ENCODE measurements at places on chromosomes 7 and 10.

GRCh38 chr10:79547973-79548372 lies 12.2 kb downstream of the SFTPA2 start:
- DNase-seq: no peak

GRCh38 chr7:36021367-36021766 lies 131.7 kb upstream of the EEPD1 start:
- DNase-seq: no peak

GRCh38 chr10:7610026-7610425 lies 56.7 kb downstream of the ITIH5 start:
- no peak for DNase-seq

GRCh38 chr10:79933961-79934360 lies 14.9 kb downstream of the SFTPD start:
- DNase-seq: no peak

DNA sequence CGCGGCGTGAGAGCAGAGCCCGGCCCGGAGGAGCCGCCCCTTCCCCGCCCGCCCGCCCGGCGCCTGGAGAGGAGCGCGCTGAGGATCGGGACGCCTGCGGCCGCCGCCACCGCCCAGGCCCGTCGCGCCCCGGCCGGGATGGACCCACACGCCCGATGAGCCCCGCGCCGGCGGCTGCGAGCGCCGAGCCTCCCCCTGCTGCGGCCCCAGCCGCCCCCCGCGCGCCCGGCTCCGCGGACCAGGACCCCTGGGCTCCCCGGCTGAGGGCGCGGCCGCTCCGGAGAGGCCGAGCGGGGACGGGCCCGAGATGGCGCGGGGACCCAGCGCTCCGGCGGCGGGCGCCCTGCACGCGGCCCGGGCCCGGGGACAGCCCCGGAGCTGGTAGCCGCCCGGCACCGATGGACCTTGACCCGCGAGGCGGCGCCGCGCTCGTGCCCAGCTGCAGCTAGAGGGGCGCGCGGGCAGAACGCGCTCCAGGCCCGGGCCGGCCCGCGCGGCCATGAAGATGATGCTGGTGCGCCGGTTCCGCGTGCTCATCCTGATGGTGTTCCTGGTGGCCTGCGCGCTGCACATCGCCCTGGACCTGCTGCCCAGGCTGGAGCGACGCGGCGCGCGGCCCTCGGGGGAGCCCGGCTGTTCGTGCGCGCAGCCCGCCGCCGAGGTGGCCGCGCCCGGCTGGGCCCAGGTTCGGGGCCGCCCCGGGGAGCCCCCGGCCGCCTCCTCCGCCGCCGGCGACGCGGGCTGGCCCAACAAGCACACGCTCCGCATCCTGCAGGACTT lies 520 bp downstream of the FAM20C start:
- no peak for DNase-seq

GRCh38 chr7:100211342-100211780 lies 8.4 kb upstream of the PVRIG start:
- no peak for DNase-seq

GRCh38 chr7:50382455-50382854 lies 67.7 kb downstream of the FIGNL1 start:
- DNase-seq: no peak

GRCh38 chr10:52491246-52491995 lies 177.3 kb downstream of the DKK1 start:
- no peak for DNase-seq

DNA sequence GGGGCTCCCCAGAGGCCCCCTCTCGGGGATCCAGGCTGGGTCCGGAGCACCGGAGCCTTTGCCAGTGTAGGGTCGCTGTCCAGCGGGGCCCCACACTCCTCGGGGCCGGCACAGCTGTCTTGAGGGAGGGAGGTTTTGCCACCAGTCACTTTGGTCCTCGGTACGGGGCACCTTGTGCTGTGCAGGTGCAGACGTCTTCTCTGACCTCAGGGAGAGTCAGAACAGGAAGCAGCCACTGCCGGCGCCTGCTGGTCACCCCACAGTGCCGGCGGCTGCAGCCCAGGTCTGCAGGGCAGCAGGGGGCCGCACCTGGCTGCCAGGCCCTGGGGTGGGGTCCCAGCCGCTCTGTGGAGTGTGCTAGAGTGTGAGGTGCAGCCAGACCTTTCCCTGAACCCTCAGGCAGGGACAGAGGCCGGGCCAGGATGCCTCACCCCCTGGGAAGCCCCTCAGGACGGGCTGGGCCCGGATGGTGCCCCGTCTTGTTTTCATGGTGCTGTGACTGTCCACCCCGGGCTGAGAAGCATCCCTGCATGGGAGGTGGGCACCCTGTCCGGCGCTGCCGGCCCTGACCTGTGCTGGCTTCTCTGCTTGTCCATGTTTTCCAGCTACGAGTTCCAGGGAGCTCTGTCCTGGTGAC lies 8.2 kb downstream of the MAFK start:
- DNase-seq: no peak

GRCh38 chr7:118583641-118584040 lies 359.1 kb downstream of the ANKRD7 start:
- DNase-seq: no peak

DNA sequence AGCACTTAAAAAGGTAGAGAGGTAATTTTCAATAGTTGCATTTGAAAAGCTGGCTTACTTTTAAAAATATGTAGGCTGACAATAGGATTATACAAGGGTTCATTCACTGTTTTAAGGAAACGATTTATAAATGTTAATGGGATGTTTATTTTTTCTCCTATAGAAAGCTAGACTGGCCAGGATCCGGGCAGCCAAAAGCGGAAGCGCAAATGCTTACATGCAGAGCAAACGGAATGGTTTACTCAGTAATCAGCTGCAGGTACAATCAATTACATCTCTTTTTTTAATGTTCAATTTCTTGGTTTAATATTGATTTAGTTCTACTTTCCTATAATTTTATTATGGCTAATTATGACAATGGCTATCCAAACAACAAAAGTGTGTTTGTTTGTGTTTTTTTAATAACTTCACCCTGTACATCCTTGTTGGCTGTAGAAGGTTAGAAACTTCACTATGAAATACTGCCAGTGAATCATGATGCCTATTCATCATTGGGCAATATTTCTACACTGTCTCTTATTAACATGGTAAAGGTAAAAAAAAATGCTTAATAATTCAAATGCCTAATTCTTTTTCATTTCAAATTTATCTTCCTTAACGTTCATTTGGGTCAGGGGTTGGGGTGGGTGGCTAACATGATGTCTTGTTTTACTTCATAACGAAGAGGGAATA lies 116.4 kb downstream of the TSPAN12 start:
- no peak for DNase-seq

DNA sequence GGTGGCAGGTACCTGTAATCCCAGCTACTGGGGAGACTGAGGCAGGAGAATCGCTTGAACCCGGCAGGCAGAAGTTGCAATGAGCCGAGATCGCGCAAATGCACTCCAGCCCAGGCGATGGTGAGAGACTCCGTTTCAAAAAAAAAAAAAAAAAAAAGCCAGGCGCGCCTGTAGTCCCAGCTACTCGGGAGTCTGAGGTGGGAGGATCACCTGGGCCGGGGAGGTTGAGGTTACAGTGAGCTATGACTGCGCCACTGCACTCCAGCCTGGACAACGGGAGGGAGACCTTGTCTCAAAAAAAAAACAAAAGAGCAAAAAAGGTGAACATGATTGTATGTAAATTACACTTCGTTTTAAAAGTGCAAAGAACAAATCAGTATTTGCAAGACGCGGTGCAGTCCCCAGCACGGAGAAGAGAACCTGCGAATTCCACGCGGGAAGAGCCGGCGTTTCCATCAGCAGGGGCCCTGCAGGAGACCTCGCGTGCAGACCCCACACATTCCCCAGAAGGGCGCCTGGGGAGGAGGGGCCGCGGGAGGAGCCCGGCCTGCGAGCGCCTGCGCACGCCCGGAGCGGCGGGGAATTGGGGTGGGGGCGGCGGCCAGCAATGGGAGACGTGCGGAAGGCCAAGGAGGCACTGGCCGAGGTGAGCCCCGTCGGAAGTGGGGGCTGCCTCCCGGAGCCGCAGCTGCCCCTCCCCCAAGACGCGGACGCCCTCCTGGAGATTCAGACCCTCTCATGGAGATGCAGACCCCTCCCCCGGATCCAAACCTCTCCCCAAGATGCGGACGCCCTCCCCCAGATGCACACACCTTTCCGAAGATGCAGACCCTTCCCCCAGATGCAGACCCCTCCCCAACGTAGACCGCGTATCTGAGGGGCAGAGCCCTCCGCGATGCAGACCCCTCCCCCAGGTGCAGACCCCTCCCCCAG lies 16.7 kb upstream of the SUN1 start:
- no peak for DNase-seq

- DNase-seq: no peak
Observed at GRCh38 chr10:117536072-117536865, 6.3 kb upstream of the EMX2 start.

- DNase-seq: no peak
Observed at GRCh38 chr10:123462756-123463155, 203.4 kb upstream of the GPR26 start.

DNA sequence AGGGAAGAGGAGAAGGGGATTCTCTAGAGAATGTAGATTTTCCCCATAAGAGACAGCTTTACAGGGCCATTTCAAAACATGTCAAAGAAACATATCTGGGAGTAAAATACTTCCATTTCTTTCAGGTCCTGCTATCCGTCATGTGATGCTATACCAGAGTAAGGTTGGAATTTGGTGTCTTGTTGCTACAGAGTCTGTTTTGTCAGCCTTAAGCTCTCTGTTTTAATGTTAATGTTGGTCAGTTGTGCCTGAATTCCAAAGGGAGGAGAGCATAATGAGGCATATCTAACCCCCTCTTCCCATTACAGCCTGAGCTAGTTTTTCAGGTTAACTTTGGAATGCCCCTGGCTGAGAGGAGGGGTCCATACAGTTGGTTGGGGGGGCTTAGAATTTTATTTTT lies 94.7 kb upstream of the CCDC71L start:
- DNase-seq: no peak

GRCh38 chr7:141251957-141252356 lies 178.1 kb downstream of the TMEM178B start:
- DNase-seq: no peak

All from stimulated activated CD8-positive, alpha-beta memory T cell treated with anti-CD3 and anti-CD28 coated beads, Interleukin-15, amount 100 ng/mL, for 24 hours (primary cell).